ENCODE measurements at places on chromosomes 5 and 9.

DNA sequence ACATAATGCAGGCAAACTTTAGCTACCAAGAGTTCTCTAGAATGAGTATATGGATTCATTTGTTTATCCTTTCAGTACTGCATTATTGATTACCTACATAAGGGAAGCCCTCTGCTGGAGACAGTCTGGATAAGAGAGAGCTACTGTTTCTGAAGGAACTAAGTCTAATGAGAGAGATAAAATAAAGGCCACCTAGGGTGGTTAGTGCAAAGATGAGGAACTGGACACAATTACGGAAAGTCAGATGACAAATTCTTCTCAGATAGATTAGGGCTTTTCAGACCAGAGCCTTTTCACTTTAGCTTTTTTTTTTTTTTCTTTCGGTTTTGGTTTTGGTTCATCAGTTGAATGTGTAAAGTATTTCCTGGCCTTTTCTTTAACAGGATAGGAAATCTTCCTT lies 31.3 kb downstream of the ISOC1 start:
- DNase-seq, result no peak

- no peak for DNase-seq
Measured at GRCh38 chr9:108813951-108814601, 41.7 kb downstream of the ACTL7B start.

DNA sequence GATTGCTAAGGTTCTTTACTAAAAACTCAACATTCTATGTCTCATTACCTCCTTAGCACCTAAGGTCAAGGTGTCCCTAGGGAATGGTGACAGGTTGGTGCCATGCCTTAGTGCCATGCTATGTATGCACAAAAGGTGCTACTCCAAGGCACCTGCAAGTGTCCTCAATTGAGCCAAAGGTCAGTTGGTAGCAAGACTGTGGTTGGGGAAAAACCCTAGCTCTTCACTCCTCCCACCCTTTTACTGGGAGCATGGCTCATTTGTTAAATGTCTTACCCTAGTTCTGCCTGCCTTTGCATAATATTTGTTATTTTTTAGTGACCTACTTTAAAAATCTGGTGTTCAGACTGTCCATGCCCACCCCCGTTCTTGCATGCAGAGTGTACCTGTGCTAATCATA lies 17.0 kb downstream of the ACO1 start:
- no peak for DNase-seq

DNA sequence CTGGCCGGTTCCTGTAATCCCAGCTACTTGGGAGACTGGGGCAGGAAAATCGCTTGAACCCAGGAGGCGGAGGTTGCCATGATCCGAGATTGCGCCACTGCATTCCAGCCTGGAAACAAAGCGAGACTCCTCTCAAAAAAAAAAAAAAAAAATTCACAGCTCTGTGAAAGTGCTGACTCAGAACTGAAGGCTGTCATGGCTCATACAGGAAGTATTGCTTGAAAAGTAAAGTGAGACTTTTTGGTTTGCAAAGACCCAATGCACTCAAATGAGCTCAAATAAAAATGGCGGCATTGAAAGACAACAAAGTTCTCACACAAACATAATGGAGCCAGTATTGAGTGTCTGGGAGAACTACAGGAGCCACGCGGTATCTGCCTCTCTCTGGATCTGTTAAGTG lies 202.1 kb downstream of the FBXL7 start:
- no peak for DNase-seq

DNA sequence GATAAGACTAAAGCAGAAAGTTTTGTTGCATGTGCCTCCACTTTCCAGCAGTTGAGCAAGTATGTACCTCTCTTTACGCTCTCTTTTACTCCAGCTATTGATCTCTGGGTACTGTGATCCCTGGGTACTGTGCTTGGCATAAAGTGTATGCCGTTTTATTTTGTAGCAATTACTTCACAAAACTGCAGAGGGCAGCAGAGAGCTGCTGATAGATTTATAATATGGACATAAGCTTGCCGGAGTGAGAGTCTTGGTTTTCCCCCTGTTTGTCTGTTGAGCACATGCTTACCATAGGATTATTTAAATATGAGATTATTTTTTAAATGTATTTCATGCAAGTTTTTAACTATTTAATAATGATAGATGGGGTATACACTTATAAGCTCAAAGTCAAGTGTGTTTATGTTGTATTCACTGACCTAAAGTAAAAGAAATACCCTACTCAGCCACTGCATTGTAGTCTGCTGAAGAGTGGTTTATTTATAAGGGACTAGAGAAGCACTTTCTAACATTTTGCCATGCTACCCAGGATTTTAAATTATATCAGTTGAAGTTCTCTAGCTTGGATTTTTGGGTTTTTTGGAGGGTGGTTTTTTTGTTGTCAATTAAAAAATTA lies 13.0 kb downstream of the TTC1 start:
- peak; percentile 66 for DNase-seq

GRCh38 chr9:74942801-74943200 lies 9.9 kb downstream of the C9orf40 start:
- DNase-seq, result no peak
